Hematopoietic multipotent progenitor cell treated with erythropoietin and hydrocortisone succinate and interleukin-3 and kit ligand, for 4 days (in vitro differentiated cells): ENCODE measurements at places on chromosomes 7 and 10.

GRCh38 chr7:75981453-75982305 is 12.7 kb downstream of the TMEM120A start:
- no peak for DNase-seq

- no peak for DNase-seq
These were observed 50.3 kb downstream of the ASB13 start for GRCh38 chr10:5616046-5616445.

DNA sequence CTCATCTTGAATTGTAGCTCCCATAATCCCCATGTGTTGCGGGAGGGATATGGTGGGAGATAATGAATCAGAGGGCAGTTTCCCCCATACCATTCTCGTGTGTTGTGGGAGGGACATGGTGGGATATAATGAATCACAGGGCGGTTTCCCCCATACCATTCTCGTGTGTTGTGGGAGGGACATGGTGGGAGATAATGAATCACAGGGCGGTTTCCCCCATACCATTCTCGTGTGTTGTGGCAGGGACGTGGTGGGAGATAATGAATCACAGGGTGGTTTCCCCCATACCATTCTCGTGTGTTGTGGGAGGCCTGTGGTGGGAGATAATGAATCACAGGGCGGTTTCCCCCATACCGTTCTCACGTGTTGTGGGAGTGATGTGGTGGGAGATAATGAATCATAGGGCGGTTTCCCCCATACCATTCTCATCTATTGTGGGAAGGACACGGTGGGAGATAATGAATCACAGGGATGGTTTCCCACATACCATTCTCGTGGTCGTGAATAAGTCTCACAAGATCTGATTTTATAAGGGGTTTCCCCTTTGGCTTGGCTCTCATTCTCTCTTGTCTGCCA is 271.0 kb downstream of the MAD1L1 start:
- DNase-seq, result peak; percentile 88

DNA sequence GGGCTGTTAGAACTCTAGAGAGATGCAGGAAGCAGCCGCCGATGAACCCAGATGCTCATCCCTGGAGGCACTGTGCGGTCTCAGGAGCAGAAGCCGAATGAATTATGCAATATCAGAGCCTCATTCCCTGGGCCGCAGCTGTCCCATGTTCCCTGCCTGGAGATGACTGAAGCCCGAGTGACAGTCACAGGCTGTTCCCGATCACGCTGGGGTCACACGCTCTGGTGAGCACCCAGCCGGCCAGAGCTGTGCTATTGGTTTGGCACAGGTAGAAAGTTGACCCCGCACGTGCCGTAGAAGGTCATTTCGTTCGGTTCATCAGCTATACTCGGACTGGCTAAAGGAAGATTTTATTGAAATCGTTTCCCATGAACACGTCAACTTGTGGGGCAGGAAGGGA is 140.5 kb upstream of the SH2B2 start:
- DNase-seq, result no peak

DNA sequence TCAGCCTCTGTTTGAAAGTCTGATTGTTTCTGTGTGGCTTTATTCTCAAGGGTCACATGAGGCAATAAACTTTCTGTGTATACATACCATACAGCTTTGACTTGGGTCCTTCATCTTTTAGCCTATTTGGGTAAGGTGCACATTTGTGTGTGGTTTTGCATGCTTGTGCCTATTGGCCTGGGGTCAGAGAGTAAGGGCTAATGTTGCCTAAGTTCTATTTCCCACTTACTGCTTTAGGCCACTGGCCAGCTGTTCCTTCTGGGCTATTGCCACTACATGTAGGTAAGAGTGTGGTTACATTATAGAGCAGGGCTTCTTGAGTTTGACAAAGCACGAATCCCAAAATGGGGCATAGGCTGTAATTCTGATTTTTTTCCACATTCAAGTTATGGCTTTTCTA is 21.8 kb downstream of the BBIP1 start:
- DNase-seq, result no peak

DNA sequence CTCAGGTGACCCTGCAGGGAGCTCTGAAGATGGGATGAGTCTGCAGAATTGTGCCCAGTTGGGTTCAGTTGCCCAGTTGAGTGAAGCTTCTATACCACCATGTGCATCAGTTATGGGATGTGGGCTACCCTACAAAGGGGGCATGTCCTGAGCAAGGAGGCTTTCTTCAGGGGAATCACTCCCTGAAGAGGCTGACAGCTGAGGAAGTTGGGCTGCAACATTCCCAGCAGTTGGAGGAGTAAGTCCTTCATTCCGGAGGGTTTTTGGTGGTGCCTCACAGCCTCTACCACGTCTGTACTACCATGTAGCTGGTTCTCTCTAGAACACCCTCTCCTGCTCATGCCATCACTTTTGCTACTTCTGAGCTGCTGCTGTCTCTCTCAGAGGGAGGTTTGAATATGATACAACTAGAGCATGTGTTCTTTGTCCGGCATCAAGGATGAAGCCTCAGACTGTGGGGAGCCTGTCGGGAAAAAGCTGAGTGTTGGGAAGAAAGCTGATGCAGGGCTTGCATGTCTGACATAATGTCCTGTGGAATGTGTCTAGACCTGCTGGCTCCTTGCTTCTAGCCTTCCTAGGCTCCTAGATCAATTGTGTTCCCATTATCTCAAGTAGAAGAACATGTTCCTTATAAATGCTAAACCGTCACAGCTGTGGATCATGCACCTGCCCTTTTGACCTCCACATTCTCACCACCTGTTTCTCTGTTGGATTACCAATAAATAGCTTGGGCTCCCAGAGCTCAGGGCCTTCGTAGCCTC is 355.8 kb downstream of the CCSER2 start:
- no peak for DNase-seq

GRCh38 chr10:33331379-33331694 is 3.1 kb downstream of the NRP1 start:
- DNase-seq, result no peak

GRCh38 chr10:74822101-74822500 is 4.3 kb upstream of the KAT6B start:
- peak; percentile 26 for DNase-seq

- no peak for DNase-seq
These were observed 56.7 kb downstream of the COL17A1 start for GRCh38 chr10:104028823-104029520.

DNA sequence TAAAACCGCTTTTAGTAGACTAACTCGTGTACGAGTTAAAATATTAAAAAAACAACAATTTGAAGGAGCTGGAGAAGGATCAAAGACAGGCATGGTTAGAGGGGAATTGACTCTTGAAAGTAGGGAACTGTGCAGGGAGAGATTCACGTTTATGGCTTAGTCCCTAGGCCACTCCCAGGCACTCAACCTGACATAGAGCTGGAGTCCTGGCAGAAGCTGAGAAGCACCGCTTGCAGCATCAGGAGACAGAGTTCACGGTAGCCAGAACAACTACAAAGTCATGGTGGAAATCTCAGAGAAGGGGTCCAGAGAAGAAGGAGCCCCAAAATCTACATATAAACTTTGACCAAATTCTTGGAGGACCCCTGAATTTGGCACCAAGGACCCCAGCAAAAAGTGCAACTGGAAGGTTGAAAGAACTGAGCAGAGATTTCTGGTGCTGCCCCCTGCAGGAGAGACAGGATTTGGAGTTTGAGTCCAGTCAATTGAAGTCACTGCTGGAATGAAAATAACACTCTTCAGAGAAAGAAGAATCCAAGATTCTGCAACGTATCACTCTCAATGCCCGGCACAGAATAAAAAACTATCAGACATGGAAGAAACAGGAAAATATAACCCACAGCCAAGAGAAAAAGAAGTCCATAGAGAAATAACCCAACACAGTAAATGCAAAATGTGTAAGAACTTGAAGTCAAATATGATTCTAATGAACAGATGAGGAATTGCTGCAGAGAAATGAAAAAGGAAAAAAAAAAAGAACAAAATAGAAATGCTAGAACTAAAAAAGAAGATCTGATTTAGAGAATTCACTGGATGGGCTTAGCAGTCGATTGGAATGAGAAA is 493.3 kb upstream of the PODXL start:
- DNase-seq, result peak; percentile 51
